Mucosa of descending colon (tissue), 3 donors: ENCODE measurements at places on chromosomes 5 and 9. TPM values are rescaled to one million over a fixed set of nuclear protein-coding genes. Genes with fewer than 3 reads are reported as not detected.

GRCh38 chr5:174120401-174121005, 75.0 kb downstream of the NSG2 start:
- no peak for DNase-seq

DNA sequence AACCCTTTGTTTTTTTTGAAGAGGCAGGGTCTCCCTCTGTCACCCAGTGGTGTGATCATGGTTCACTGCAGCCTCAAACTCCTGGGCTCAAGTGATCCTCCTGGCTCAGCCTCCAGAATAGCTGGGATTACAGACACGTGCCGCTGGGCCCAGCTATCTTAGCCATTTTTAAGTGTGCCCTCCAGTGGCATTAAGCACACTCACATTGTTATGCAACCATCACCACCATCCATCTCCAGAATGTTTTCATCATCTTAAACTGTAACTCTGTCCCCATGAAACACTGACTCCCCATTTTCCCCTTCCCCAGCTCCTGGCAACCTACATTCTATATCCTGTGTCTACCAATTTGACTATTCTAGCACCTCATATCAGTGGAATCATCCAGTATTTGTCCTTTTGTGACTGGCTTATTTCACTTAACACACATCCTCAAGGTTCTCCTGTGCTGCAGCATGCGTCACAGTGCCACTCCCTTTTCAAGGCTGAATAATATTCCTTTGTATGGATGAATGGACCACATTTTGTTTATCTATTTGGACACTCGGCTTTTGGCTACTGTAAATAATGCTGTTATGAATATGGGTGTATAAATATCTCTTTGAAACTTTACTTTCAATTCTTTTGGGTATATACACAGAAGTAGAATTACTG, 12.5 kb upstream of the RAPGEF1 start:
- DNase-seq, result no peak

Gene FBXL7
- total RNA-seq, result 21.4 TPM

DNA sequence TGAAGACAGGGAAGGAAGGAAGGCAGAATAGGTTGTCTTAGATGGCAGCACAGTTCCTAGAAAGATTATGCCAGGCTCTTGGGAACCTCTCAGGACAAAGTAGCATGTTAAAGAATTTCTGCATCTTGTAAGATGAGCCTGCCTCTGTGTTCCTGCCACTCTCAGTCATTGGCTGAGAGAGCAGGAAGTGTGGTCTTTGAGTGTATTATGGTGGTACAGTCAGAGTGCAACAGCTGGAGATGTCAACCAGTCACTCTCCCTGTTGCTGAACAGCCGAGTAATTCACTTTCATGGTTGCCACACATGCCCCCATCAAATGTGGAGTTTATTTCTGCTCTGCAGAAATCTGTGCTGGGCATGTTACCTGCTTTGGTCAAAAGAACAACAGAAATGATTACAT, 659.6 kb upstream of the RIOK2 start:
- no peak for DNase-seq

DNA sequence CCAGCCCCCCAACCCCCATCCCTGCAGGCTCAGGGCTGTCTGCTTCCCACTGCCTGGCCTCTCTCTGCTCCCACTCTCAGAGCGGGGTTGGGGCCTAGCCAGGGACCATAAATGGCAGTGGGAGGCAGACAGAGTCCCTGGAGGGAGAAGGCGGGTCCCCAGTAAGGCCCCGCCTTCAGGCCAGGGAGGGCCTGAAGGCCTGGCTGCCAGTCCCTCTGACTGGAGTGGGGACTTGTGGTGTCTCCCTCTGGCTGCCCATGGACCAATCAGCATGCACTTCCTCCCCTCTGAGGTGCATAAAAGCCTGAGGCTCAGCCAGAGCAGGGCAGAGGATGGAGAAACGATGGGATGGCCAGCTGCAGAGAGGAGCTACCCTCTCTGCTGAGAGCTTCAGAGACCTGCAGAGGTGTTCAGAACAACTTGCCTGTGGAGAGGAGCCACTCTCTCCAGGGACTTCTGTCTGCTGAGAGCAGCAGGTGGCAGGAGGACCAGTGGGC, 2.7 kb upstream of the BTNL9 start:
- DNase-seq, result no peak

Gene TMEM232
- total RNA-seq, result 3.0 TPM

Gene CRHBP
- 0.84 TPM for total RNA-seq

Gene IFNK
- not detected for total RNA-seq

DNA sequence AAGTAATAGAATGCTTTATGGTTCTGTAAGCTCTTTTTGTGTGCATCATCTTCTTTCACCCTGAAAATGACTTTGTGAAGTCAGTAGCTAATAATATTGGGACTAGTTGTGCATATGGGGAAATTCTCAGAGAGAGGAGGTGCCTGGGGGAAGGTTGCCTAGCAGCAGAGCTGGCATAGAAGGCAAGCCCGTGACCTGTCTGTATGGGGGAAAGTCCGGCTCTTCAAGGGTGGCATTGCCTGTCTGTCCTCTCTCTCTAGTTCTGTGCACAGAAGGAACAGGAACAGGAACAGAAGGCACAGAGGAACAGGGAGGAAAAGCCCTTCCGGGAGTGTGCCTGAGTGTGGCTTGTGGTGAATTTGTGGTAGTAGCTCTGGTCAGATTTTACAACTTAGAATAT, 33.1 kb downstream of the SH3GL2 start:
- DNase-seq, result no peak

Gene GSN
- 952 TPM for total RNA-seq
